MCF 10A (cell line): ENCODE measurements at places on chromosomes 2 and 18.

GRCh38 chr2:105454801-105455485 is 56.1 kb upstream of the FHL2 start:
- H3K27ac ChIP-seq = peak overlapping the region; percentile 91
- peak; percentile 95 for DNase-seq
- H3K4me3 ChIP-seq = peak overlapping the region; percentile 15
- H3K36me3 ChIP-seq = no peaks in the 10 kb centered on the region

DNA sequence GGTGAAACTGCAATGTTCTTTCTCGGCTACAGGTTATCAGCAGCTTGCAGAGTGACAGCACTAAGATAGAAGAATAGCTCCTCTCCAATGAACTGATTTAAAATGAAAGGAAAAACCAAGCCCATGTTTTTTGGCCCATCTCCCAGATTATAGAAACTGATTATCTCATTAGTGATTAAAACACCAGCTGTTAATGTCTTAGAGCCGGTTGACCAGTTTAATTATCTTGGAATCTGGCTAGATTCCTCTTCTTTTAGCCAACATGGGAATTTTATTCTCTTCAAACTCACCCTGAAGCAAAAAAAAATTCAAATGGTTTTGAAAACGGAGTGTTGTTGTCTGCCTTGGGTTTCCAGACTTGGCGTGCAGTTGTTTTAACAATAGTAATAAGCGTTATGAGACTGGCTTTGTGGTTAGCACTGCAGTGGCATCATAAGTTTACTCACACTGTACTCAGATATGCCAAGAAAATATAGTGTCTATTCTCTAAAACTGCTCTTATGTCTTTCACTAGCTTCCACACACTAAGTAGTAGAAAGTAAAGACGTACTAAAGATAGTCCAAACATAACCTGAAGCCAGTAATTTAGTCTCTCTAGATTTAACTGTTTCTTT is 665.3 kb downstream of the STK39 start:
- H3K27me3 ChIP-seq = peaks cover 5% of the 10 kb centered on the region
- no peak for DNase-seq
- no peak overlapping the region for H3K27ac ChIP-seq
- H3K4me1 ChIP-seq = no peaks in the 10 kb centered on the region

GRCh38 chr18:76433788-76434187 is 61.3 kb downstream of the ZNF516 start:
- H3K4me3 ChIP-seq = no peak overlapping the region
- no peaks in the 10 kb centered on the region for H3K27me3 ChIP-seq
- H3K27ac ChIP-seq = peak overlapping the region; percentile 63
- H3K4me1 ChIP-seq = peaks cover 11% of the 10 kb centered on the region
- peaks cover 39% of the 10 kb centered on the region for H3K36me3 ChIP-seq

GRCh38 chr18:887716-888115 is 17.0 kb upstream of the ADCYAP1 start:
- H3K27ac ChIP-seq = no peak overlapping the region
- no peak overlapping the region for H3K4me3 ChIP-seq
- no peaks in the 10 kb centered on the region for H3K36me3 ChIP-seq
- H3K27me3 ChIP-seq = no peaks in the 10 kb centered on the region

DNA sequence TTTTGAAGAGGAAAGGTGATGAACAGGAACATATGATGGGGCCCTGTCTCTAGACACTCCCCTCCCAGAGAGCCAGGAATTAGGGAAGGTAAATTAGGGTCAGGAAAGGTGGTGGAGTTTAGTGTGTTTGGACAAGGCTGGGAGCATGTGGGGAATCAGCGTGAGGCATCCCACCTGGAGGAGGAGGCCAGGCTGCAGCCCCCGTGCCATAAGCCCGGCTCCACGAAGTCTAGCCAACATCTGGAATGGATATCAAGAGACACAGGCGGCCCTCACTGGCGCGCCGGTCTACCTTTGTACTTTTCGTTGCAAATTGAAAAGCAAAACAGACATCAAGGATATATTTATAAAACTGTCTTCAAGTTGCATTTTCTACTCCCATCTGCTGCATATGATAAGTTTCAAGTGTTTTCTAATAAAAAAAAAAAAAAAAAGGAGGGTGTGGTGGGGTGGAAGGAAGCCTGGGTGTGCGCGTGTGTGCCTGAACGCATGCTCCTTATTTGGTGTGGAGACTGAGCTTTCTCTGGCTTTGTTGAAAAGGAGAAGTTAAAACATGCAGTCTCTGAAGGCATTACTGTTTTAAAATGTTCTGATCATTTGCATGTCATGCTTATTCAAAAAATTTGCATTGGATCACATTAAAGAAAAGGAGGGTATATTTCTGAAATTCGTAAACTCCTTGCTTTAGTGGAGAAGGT is 546.7 kb upstream of the ID2 start:
- DNase-seq = no peak
- no peak overlapping the region for H3K4me3 ChIP-seq
- H3K36me3 ChIP-seq = no peaks in the 10 kb centered on the region
- H3K27me3 ChIP-seq = no peaks in the 10 kb centered on the region
- H3K4me1 ChIP-seq = no peaks in the 10 kb centered on the region

- H3K27me3 ChIP-seq = no peaks in the 10 kb centered on the region
- H3K4me3 ChIP-seq = peak overlapping the region; percentile 74
- H3K27ac ChIP-seq = peak overlapping the region; percentile 92
- DNase-seq = peak; percentile 88
- H3K36me3 ChIP-seq = peaks cover 12% of the 10 kb centered on the region
Measured at GRCh38 chr2:173134703-173135102, 59.1 kb downstream of the MAP3K20 start.

GRCh38 chr18:60062396-60062795 is 162.6 kb downstream of the PMAIP1 start:
- H3K36me3 ChIP-seq = no peaks in the 10 kb centered on the region
- H3K27me3 ChIP-seq = peaks cover 76% of the 10 kb centered on the region
- H3K4me3 ChIP-seq = no peak overlapping the region
- peak; percentile 24 for DNase-seq

DNA sequence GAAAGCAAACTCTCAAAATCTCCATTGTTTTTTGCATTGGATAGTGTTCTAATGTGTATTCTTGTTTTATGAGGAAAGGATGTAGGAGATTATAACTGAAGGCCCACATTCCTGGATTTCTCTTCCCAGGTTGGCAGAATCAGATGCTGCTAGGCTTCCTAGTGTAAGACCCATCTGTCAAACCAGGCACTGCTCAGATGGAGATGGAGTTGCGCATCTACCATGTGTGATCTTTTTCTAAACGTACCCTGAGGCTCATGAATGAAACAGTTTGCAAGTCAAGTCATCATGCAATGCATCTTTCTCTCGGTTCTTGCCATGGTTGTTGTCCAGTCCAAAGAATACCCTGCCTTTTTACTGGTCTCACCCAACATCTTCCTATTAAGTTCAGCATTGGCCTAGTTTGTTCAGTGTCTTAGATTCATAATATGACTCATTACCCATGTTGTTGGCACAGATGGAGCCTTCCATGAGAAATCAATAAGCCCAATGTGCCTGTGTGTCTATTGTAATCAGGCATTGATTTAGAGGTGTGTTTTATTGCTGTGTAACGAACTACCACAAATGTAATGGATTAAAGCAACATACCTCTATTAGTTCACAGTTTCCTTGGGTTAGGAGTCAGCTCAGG is 127.4 kb downstream of the NYAP2 start:
- H3K4me1 ChIP-seq = no peaks in the 10 kb centered on the region
- H3K27me3 ChIP-seq = no peaks in the 10 kb centered on the region
- H3K27ac ChIP-seq = no peak overlapping the region
- H3K4me3 ChIP-seq = no peak overlapping the region

GRCh38 chr18:26545335-26546123 is 2.8 kb downstream of the KCTD1 start:
- peaks cover 23% of the 10 kb centered on the region for H3K36me3 ChIP-seq
- DNase-seq = peak; percentile 38
- no peaks in the 10 kb centered on the region for H3K27me3 ChIP-seq
- peak overlapping the region; percentile 51 for H3K27ac ChIP-seq

DNA sequence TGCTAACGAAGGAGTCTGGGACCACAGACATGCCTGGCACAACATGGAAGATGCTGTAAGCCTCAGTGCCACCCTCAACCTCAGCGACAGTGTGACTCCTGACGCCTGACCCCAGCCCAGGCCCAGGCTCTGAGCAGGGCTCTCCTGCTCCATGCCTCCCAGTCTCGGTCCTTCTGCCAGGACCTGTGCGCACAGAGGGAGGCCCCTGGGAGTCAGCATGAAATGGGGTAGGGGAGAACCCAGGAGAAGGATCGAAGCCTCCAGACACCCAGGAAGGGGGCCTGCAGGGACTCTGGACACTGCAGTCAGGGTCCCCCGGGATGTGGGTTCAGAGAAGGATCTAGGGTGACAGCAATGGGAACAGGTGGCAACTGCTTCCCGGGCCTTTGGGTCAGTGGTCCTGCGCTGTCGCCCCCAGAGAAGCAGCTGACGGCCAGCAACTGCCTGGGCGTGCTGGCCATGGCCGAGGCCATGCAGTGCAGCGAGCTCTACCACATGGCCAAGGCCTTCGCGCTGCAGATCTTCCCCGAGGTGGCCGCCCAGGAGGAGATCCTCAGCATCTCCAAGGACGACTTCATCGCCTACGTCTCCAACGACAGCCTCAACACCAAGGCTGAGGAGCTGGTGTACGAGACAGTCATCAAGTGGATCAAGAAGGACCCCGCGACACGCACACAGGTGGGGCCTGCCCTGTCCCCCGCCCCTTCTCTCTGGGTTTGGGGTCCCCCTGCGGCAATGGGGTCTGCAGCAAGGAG is 233.9 kb downstream of the ATAD2B start:
- H3K4me1 ChIP-seq = no peaks in the 10 kb centered on the region
- no peak overlapping the region for H3K4me3 ChIP-seq
- no peak for DNase-seq
- H3K36me3 ChIP-seq = peaks cover 47% of the 10 kb centered on the region
- H3K27me3 ChIP-seq = no peaks in the 10 kb centered on the region

- no peaks in the 10 kb centered on the region for H3K4me1 ChIP-seq
- no peak overlapping the region for H3K27ac ChIP-seq
- H3K36me3 ChIP-seq = no peaks in the 10 kb centered on the region
- peaks cover 51% of the 10 kb centered on the region for H3K27me3 ChIP-seq
- no peak for DNase-seq
Measured at GRCh38 chr2:16691261-16691660, 25.6 kb upstream of the CYRIA start.

DNA sequence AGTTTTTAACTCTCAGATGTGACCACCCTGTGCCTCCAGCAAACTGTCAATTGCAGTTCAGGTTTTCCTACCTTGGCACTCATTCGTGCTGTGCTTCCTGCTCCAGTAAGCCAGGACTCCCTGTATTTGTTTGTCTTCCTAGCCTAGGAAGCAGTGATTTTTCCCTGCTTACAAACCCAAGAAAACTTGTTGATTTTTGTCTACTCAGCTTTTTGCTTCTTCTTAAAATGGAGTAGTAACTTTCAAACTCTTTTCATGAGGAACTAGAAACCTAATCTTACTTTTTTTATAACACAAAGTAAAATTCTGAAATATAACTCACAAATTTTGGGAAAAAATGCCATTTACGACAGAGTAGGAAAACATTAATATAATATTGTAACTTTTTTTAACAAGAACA is 150.6 kb upstream of the TMEFF2 start:
- DNase-seq = no peak
- no peaks in the 10 kb centered on the region for H3K36me3 ChIP-seq
- no peaks in the 10 kb centered on the region for H3K4me1 ChIP-seq
- no peak overlapping the region for H3K4me3 ChIP-seq

DNA sequence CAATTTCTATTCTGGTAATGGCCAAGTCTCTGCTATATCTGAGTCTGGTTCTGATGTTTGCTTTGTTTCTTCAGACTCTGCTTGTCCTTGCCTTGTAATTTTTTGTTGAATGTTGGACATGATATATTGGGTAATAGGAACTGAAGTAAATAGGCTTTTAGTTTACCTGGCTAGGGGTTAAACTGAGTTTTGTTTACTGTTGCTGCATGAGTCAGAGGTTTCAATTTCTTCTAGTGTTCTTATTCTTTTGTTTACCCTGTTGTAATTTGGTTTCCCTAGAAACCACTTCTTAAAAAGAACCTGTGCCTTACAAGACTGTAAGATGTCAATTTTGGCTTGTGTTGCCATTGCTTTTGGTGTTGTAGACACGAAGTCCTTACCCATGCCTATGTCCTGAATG is 285.0 kb upstream of the KCNH7 start:
- H3K27ac ChIP-seq = no peak overlapping the region
- no peak overlapping the region for H3K4me3 ChIP-seq
- H3K27me3 ChIP-seq = peaks cover 56% of the 10 kb centered on the region
- no peak for DNase-seq

- no peaks in the 10 kb centered on the region for H3K27me3 ChIP-seq
- no peak overlapping the region for H3K27ac ChIP-seq
- peaks cover 9% of the 10 kb centered on the region for H3K4me1 ChIP-seq
- H3K4me3 ChIP-seq = no peak overlapping the region
- no peak for DNase-seq
Measured at GRCh38 chr2:195055996-195056395, 601.0 kb upstream of the SLC39A10 start.

- H3K27me3 ChIP-seq = peaks cover under 1% of the 10 kb centered on the region
- H3K4me3 ChIP-seq = no peak overlapping the region
- H3K4me1 ChIP-seq = no peaks in the 10 kb centered on the region
- H3K27ac ChIP-seq = no peak overlapping the region
- H3K36me3 ChIP-seq = no peaks in the 10 kb centered on the region
Measured at GRCh38 chr2:218437969-218438368, 19.0 kb downstream of the VIL1 start.

GRCh38 chr2:49359721-49360406 is 205.5 kb upstream of the FSHR start:
- H3K4me3 ChIP-seq = no peak overlapping the region
- no peak for DNase-seq
- no peaks in the 10 kb centered on the region for H3K36me3 ChIP-seq
- no peaks in the 10 kb centered on the region for H3K27me3 ChIP-seq
- H3K4me1 ChIP-seq = no peaks in the 10 kb centered on the region
- H3K27ac ChIP-seq = no peak overlapping the region

DNA sequence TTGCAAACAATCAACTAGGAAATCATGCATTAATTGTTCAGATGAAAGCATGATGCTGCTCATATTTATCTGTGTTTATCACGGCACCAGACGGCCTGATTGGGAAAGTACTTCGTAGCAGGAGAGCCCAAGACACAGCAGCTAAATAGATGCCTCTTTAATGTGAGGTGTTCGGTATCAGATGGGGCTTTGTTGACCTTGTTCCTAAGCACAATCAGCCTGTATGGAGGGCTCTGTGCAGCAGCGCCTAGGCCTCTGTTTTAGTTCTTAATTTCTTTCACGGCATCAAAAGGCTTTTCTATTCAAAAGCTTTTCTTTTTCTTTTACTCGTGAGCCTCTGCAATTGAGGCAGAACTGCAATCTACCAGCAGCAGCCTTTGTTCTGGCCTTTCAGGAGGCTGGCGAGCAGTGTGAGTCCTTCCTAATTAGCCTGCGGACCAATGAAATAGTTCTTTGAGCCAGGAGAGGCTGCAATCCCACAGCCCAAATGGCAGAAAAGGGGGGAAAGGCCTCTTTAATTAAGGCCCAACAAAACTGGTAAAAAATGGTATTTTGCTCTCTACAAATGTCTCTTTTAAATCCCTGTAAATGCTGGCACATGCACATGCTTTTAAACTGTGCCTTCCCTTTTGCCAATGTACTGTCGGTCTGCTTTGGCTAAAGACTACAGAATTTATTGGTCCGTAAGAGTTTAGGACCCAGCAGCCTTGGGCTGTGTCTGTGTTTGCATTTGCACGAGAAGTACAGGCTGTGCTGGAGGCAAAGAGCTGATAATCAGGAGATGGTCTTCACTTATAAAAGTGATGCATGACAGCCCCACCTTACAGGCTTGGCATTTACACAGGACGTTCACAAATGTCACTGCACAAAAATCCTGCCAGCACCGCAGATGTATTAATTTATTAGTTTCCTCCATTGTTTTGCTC is 159.6 kb downstream of the RND3 start:
- no peak overlapping the region for H3K4me3 ChIP-seq
- H3K36me3 ChIP-seq = no peaks in the 10 kb centered on the region
- peaks cover 5% of the 10 kb centered on the region for H3K4me1 ChIP-seq
- no peak for DNase-seq

GRCh38 chr18:55419132-55419946 is 168.7 kb downstream of the TCF4 start:
- H3K4me3 ChIP-seq = no peak overlapping the region
- H3K27me3 ChIP-seq = no peaks in the 10 kb centered on the region
- no peak for DNase-seq
- H3K27ac ChIP-seq = no peak overlapping the region
- no peaks in the 10 kb centered on the region for H3K4me1 ChIP-seq
